HepG2 (cell line): ENCODE measurements at places on chromosomes 3 and 15.

- no peak for DNase-seq
These were observed 199.4 kb upstream of the NR2E3 start for GRCh38 chr15:71610728-71611552.

DNA sequence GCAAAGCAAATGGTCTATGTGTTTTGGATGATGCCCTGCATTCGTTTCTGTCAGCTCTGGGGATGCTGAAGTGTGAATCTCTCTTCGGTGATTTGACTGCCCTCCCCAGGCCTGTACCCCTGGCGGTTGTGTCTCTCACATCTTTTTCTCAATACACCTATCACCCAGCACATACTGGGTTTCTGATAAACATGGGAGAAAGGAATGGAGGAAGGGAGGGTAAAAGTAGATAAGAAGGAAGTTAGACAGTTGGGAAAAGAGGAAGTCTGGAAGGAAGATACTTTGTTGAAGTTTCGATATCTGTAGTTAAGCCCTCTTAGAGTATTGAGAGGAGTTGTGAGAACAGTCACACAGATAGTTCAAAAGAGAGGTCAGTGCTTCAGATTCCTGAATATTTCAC is 35.8 kb upstream of the LRTM1 start:
- no peak for DNase-seq

DNA sequence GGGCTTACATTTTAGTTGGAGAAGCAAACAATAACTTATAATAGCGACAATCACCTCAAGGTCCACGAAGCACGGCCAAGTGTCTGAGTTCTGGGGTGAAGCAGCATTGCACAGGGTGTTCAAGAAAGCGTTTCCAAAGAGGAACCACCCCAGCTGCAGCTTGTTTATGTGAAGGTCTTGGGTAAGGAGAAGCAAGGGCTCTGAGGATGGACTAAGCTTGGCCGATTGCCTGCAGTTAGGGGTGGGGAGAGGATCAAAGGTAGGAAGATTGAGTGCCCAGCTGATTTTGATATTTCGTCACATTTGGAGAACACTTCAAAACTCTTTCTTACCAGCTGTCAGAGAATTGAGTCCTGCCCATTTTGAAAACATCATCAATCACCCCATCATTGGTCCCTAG is 321.6 kb upstream of the DNAJC19 start:
- DNase-seq = no peak

DNA sequence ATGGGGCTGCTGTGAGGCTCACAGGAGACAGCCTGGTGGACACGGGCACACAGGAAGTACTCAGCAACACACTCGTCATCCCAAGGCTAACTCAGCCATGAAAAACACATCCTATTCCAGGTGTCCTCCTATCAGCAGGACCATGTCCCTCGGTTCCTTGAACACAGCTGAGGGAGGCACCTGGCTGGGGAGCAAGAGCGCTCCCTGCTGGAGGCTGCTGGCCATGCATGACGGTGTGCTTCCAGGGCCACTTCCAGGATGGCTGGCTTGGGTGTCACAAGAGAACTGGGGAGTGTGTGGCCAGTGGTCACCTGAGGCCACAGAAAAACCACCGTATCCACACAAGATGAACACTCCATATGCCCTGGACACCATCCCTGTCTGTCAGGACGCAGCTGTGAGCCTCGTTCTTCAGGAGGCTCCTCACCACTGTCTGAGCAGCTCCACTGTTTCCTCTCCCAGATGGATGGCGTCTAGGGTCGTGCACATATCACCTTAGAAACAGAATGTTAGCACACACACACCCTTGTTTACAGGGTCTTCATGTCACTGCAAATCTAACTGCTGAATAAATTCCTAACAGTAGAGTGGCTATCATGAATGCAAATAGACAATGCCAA is 31.0 kb downstream of the POC1A start:
- peak; percentile 39 for DNase-seq

DNA sequence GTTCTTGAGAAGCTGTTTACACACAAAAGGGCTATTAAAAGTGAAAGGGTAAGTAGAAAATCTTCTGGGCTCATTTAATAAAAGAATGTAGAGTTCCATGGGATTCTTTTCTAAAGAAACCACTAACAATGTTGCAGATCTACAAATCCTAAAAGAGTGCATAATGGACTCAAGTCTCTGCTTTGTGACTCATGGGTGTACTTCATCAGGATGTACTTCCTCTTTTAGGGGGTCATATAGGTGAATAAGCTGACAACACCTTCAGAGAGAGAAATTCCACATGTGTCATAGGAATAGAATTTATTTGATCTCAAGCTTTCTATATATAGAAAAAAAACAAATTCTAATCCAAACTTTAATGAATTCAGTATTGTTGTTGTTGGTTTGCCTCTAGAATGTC is 355.5 kb downstream of the TIGIT start:
- DNase-seq = peak; percentile 69

DNA sequence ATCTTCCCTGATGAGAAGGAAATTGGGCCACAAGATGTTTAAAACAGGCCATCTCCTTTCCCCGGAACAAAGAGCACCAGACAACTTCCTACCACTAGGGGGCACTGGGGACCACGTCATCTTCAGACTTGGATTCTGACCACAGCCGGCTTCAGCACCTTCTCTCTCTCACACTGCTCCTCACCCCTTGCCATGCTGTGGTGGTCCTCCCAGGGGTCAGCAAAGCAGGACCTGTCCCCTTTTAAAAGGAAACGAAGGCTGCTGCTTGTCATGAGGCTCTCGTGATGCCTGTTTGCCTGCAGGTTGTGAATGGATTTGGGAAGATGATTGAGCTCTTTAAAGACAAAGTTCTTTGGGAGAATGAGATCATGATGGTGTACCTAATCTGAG is 16.2 kb downstream of the RFT1 start:
- DNase-seq = peak; percentile 66

DNA sequence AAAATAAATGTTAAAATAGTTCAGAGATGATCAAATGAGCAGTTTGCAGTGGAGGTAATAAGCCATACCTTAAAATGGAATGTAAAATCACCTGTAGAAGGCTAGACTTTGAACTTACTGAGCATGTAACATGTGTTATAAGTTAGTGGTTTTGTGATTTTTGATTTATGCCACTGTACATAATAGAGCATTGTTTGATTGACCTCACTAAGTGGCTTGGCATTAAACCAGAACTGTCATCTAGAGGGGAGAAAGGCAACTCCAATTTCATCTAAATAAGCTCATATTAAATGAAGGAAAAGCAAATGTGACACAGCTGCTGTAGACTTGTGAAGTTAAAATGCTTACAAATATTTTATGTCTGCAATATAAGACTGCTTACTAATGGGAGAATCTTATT is 387.9 kb downstream of the ZIC1 start:
- DNase-seq = no peak

DNA sequence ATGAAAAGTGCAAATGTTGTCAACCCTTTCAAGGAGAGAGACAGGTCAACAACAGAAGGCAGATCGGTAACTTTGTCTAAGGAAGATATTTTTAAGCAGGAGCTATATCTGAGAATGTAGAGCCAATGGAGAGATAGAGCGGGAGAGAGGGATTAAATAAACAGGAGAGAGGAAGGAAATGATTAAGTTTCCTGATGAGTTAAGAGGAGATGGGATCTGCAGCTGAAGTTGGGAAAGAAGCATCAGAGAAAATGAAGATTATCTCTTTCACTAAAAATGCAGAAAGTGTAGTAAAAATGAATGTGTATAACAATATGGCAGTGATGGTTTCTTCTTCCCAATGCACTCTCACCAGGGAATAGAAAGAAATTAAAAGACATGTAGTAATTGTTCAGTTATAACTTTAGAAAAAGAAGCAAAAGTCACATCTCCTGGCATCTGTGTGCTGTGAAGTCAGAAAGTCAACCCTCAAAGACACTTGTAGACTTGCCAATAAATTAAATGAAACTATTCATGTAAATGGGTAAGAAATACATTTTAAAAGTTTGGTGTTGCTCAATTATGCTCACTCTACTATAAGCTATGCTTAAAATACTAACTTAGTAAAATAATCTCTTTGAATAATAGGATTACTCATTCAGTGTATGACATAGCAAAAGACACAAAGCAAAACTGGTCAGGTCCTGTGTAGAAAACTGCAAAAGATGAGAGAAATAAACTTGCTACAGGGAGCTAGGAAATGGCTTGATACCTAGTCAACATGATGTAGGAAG is 264.6 kb downstream of the ZIC4 start:
- DNase-seq = no peak
